ENCODE measurements at places on chromosomes 11 and 22.

DNA sequence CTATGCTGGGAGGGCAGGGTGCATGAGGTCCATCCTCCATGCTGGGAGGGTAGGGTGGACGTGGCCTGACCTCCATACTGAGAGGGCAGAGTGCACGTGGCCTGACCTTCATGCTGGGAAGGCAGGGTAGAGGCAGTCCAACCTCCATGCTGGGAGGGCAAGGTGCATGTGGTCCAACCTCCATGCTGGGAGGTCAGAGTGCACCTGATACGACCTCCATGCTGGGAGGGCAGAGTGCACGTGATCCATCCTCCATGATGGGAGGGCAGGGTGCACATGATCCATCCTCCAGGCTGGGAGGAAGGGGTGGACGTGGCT lies 622.2 kb downstream of the BRD1 start:
- no peak for DNase-seq

DNA sequence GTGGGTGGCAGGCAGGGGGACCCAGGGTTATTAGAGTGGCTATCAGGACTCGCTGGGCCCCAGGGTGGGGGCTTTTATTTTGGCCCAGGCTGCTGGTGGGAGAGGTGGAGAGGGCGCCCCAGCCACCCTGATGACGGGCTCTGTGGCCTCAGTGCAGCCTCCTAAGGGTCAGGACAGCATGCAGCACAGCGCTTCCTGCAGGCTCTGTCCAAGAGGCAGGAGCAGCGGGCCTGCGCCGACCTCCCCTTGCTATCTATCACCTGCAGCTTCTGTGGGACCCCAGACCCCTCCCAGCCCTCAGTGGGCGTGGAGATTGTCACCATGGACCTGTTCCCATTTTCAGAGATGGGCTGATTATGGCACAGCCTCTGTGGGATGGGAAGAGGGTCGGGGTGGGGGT lies 54.3 kb upstream of the PPARA start:
- DNase-seq, result no peak

DNA sequence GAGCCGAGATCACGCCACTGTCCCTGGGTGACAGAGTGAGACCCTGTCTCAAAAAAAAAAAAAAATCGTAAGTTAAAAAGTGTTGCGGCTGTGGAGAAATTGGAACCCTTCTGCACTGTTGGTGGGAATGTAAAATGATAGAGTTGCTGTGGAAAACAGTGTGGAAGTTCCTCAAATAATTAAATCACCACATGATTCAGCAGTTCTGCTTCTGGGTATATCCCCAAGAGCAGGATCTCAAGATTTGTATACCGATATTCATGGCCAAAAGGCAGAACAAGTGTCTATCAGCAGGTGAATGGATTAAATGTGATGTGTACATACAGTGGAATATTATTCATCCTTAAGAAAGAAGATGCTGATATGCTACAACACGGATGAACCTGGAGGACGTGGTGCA lies 3.8 kb downstream of the SELENOO start:
- DNase-seq, result no peak

DNA sequence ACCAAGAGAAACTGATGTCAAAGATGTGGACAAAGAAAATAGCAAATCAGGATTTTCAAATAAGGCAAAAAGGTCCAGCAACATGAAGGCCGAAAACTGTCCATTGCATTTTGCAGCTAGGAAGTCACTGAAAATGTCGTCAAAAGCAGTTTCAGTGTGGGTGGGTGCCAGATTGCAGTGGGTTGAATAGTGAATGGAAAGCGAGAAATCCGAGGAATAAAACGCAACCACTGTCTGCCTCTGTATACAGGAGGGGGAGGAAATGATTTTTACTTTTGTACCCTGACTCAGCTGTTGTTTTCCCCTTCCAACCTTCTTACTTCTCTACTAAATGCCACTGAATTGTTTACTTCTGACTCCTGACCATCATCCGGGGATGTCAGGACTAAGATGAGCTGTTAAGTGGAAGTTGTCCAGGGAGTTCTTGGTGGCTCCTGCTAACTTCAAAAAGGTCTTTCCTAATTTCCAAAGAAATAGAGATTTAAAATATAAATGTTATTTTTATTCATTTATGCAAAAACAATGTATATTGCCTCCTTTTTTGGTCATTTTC lies 64.9 kb upstream of the BIRC3 start:
- no peak for DNase-seq

GRCh38 chr22:39269095-39269790 lies 24.5 kb upstream of the PDGFB start:
- DNase-seq, result no peak

DNA sequence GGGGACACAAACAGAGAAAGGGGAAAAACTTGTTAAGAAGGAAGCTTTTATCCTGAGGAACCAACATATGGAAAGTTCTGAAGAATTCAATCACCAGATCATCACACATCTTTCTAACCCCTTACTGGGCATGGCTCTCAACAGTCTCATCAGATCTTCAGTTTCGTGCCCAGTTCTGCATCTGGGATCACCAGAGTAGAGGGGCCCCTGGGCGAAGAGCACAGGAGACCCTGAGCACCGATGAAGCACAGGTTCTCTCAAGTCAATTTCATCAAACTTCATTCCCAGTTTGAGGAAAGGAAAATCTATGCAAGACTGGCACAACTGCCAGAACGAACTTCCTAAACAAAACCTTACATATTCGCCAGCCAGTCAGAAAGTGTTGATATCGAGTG lies 8.5 kb upstream of the PYGM start:
- no peak for DNase-seq

DNA sequence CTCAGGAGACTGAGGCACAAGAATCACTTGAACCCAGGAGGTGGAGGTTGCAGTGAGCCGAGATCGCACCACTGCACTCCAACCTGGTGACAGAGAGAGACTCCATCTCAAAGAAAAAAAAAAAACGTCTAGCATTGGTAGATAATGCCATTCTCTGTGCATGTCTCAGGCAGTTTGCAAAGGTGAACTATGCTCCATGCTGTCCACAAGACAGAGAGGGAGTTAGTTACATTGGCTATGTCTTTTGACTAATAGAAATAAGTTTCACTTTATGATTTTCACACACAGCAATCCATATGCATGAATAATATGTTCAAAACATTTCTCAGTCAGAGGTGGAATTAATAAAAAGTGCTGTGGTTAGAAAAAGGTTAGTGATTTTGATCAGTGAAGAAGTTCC lies 591.4 kb downstream of the ETS1 start:
- DNase-seq, result no peak

GRCh38 chr11:109384873-109385272 lies 37.1 kb upstream of the C11orf87 start:
- DNase-seq, result no peak

GRCh38 chr11:128965485-128965884 lies 22.8 kb upstream of the TP53AIP1 start:
- DNase-seq, result no peak

DNA sequence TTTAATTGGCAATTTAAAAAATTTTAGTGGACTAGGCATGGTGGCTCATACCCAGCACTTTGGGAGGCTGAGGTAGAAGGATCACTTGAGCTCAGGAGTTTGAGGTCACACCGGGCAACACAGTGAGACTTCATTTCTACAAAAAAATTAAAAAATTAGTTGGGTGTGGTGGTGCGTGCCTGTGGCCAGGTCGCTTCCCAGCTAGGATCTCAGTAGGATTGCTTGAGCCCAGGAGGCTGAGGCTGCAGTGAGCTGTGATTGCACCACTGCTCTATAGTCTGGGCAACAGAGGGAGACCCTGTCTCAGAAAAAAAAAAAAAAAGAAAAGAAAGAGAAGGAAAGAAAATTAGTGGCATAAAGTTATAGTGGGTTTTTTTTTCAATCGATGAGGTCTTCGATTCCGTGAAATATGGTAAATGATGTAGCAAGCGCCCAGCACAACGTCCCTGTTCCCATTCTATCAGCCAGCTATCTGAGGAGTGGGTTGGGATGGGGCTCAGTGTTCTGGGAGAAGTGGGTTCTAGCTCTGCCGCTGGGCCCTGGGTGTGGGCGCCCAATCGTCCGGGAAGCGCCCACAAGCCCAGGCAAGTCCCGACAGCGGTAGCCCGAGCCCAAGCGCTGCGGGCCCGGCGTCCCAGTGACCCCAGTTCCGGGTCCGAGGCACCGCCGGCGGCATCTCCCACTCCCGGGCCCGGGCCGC lies 1.4 kb downstream of the FOSL1 start:
- no peak for DNase-seq

DNA sequence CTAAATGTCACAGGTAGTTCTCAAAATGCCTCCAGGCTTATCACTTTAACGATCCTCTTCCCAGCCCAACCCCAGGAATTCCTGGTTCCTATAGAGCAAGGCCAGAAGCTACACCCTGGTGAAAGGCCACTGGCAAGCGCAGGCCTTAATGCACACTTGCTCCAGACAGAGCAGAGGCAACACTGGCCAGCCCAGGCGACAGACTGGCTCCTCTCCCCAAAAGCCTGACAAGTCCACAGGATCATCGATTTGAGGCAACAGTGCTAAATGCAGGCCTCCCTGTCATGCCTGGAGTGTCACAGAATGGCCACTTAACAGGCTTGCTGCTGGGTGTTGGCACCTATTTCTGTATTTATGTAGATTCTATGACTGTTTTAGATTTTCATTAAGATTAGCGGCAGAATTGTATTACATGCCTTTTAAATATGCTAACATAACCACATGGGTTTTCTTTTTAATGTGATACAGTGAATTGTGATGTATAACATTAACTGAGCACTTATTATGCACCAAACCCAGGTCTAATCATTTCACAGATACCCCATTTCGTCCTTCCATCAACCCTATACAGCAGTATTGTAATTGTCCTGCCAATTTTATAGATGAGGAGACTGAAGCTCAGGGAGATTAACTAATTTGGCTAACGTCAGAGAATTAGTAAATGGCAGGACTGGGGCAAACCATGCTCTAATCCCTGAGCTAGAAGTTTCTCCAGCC lies 38.6 kb downstream of the PACSIN2 start:
- no peak for DNase-seq

- DNase-seq, result no peak
These were observed 117.8 kb downstream of the WNT11 start for GRCh38 chr11:76088511-76088910.

DNA sequence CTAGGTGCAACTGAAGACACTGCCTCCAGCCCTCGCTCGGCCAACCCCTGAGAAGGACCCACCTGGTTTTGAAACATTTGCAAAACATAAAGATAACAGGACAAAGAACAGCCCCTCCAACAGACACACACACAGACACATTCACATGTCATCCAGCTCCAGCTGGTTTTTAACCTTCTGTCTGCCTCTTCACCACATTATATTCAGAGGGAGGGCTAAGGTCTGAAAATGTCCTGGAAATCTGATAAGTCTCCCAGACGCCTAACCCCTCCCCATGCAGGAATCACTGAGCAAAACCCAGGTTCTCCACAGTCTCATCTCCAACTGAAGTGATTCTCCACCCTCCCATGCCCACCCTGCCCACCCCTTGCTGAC lies 29.4 kb downstream of the PACSIN2 start:
- no peak for DNase-seq

GRCh38 chr11:112016088-112016764 lies 9.0 kb upstream of the DLAT start:
- DNase-seq, result no peak

- no peak for DNase-seq
These were observed 21.6 kb downstream of the PARVG start for GRCh38 chr22:44202261-44202789.

GRCh38 chr11:122077459-122077858 lies 38.6 kb downstream of the BLID start:
- DNase-seq, result no peak

- DNase-seq, result no peak
These were observed 239.5 kb downstream of the BUD13 start for GRCh38 chr11:116533186-116533825.

GRCh38 chr11:2954263-2954662 lies 25.0 kb upstream of the PHLDA2 start:
- no peak for DNase-seq

DNA sequence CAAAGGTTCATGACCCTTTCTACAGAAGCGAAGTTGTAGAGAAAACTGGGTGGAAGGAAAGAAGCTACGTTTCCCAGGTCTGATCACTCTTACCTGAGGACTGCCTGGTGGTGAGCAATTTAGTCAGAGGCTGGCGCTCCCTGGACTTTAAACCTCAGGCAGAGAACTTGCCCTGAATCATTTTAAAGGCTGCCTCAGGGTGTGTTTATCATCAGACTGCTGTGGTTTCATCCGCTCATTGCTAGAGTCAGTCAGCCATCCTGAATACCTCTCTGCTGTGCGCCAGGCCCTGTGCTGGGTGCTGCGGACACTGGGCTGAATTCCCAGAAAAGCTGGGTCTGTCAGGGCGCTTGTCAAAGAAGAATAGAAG lies 2.7 kb downstream of the DTX4 start:
- no peak for DNase-seq

DNA sequence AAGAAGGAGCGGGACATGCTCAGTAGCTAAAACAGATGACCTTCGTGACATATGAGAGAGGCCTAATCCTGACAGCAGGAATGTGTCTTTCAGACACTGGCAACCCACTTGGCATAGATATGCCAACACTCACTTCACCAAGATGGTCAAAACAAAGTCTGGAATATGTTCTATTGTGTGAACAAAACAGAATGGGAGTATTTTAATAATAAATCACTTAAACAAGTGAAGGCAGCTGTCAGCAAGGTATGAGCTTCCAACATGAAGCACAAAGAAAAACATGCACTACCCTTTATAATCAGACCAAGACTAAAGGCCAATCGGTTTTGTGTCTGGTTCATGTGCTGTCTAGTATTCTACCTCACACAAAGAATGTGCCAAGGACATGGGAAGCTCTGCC lies 23.1 kb downstream of the CCDC34 start:
- no peak for DNase-seq

DNA sequence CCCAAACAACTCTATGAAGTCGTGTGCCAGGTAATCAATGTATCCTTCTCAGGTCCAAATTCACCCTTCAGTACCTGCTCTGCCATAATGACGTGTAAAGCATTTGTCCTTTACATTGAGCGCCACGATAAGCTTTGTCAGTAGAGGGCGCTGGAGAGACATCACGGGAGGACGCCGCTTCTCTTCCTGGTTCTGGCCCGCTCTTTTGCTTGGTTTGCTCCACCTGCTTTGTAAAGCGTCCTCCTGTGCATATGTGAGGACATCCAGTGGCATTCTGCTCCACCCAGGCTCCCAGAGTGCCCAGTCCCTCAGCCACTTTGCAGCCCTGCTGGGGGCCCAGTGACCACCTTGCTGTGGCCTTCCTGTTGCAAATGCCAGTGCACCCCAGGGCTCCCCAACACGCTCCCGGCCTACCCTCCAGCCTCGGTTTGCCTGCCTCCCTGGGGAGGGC lies 61.1 kb downstream of the WT1 start:
- DNase-seq, result no peak

GRCh38 chr22:49286181-49286760 lies 541.4 kb downstream of the BRD1 start:
- no peak for DNase-seq
